Sciatic nerve (tissue), 2 donors: ENCODE measurements at places on chromosomes 16 and 17. TPM values are rescaled to one million over a fixed set of nuclear protein-coding genes. Genes with fewer than 3 reads are reported as not detected.

The TPSAB1 gene
- total RNA-seq = 11.5 TPM

GRCh38 chr17:3012926-3013581, 50.4 kb downstream of the OR1D5 start:
- DNase-seq = peak; percentile 83

- no peak for DNase-seq
Measured at GRCh38 chr16:22397464-22397863, 23.0 kb upstream of the CDR2 start.

- no peak for DNase-seq
Measured at GRCh38 chr16:29111421-29111820, 126.6 kb downstream of the LAT start.

DNA sequence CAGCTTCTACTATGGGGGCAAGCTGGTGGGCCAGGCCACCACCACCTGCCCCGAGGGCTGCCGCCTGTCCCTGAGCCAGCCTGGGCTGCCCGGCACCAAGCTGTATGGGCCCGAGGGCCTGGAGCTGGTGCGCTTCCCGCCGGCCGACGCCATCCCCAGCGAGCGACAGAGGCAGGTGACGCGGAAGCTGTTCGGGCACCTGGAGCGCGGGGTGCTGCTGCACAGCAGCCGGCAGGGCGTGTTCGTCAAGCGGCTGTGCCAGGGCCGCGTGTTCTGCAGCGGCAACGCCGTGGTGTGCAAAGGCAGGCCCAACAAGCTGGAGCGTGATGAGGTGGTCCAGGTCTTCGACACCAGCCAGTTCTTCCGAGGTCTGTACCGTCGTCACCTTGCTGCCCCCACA, 19.5 kb downstream of the IRF8 start:
- no peak for DNase-seq

- no peak for DNase-seq
Measured at GRCh38 chr17:59512844-59513385, 52.5 kb upstream of the DHX40 start.

DNA sequence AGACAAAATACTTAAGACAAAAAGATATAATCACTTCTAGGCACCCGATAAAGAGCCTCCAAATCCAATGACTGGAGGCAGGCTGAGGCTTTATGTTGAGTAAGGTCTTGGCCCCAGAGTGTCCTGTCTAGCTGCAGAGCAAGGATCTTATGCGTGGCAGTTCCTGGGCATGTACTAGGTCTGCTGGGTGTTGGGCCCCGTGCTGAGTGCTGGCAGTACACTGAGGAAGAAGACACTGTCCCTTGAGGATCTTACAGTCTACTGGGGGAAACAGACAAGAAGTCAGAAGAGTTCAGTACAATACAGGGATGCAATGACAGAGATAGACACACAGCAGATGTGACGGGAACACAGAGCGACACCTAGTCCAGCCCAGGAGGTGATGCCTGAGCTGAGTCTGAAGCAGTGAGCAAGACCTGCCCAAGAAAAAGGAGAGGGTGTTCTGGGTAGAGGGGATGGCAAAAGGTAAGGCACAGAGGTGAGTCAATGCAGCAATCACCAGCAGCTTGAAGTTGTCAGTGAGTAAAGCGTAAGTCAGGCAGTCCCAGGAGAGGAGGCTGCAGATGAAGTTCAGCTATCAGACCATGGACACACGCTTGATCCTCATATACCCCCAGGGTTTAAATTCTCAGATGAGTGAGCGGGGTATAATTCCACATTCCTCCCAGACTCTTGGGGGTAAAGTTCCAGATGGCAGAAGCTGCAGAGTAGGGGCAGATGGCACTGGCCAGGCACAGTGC, 18.1 kb downstream of the MAP3K14 start:
- no peak for DNase-seq

DNA sequence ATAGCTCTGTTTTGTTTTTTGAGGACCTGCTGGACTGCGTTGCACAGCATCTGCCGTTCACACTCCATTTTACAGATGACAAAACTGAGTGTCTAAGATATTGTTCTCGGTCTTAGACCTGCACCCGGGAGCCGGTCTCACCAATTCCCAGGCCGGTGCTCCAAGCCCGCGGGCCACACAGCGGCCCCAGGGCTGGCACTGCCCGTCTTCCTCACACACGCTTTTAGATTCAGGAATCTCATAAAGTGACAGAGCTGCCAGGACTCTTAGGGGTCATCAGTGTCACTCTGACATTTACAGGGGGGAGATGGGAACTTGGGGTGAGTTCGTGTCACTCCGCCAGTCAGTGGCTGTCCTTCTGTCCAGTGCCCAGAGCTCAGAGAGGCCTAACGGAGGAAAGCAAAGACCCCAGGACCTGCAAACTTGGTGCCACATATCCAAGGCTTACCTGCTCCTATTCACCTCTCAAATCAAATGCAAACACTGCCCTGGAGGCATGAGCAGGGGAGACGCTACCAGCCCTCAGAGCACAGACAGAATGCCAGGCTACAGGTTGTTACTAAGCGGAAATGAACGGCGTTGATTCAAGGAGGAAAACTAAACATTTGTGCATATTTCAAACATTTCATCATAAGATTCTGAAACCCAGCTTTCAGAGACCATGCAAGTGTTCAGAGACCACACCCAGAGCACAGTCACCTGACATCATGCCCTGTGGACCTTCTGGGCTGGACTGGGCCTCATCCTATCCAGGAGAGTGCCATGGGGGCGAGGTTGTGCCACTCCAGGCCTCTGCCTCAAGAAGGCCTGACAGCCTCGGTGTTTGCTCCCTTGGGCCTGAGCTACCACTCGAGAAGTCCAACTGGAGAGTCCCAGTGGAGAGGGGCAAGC, 29.5 kb downstream of the TNFRSF13B start:
- DNase-seq = peak; percentile 45

DNA sequence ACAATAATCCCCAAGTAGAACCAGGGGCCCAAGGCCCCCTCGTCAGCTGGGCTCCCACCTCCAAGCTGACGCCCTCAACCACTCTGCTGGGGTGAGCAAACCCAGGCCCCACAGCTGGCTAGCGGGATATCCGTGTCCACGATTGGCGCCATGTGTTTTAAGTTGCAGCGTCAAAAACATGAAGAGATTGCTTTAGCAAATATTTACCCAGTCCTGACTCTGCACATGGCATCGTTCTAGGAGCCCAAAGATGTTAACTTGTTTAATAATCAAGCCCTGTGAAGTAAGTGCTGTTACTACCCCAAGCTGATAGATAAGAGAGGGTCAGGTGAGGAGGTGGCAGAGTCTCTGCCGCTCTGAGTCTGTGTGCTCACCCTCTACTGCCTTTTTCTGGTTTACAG, 344 bp upstream of the SEPTIN12 start:
- no peak for DNase-seq

The DDX52 gene
- total RNA-seq = 17.5 TPM

DNA sequence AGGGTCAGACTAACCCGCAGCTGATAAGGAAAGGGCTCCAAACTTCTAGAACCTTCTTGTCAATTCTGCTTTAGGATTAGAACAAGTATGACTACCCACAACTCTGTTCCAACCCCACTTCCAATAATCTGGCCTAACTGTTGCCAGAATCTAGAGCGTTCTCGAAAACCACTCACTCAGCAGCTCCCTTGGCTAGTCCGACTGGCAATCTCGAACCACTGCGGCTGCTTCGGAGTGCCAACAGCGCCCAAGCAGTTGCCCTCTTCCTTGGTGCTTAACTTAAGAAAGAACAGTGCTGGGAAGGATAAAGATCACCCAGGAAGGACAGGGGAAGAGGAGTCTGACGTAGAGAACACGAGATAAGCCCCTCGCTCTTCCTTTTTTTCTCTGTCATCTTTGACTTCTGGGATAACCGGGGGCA, 818 bp downstream of the DNAJC7 start:
- no peak for DNase-seq

GRCh38 chr17:33868899-33869298, 386.2 kb upstream of the CCL2 start:
- no peak for DNase-seq

DNA sequence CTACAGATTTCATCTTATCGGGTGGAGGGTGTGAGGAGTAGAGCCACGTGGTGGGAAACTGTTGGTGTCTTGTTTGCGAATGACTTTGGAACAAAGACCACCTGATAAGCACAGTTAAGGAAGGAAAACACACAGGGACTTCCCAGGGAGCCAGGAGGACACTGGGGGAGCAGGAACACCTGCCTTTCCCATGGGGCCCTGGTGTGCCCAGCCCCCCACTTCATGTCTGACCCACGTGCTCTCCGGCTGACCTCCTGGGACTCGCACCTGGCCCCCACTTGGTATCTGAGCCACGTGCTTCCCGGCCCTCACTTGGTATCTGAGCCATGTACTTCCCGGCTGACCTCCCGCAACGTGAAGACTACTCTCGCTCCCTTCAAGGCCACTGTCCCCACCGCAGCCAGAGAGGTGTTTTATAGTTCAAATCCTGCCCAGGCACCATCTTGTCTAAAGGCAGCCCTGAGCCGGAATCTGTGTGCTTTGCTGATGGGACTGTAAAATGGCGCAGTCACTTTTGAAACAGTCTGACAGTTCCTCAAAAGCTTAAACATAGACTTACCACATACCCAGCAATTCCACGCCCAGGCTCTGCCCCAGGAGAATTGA, 5.4 kb upstream of the CSNK1D start:
- no peak for DNase-seq

The SRCIN1 gene
- 4.5 TPM for total RNA-seq

DNA sequence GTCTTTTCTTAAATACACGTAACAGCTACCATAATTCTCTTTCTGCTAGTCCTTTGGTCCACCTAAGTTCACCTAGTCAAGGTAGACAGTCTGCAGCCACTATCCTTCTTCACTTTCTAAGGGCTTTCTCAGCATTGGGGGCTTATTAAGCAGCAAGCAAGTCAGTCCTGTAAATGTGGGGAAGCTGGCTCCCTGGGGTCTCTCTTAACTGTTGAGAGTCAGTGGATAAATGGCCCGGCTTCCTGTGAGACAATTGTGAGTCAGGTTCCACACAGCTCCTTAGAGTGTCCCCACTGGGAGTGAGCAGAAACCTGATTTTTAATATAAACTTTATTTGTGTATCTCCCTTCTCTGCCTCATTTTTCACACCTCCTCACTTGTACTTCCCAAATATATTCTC, 132.1 kb downstream of the CDH13 start:
- DNase-seq = no peak

The MRC2 gene
- total RNA-seq = 111 TPM

The TUBB3 gene
- 2.0 TPM for total RNA-seq

GRCh38 chr17:79100405-79100804, 25.8 kb downstream of the ENGASE start:
- no peak for DNase-seq

DNA sequence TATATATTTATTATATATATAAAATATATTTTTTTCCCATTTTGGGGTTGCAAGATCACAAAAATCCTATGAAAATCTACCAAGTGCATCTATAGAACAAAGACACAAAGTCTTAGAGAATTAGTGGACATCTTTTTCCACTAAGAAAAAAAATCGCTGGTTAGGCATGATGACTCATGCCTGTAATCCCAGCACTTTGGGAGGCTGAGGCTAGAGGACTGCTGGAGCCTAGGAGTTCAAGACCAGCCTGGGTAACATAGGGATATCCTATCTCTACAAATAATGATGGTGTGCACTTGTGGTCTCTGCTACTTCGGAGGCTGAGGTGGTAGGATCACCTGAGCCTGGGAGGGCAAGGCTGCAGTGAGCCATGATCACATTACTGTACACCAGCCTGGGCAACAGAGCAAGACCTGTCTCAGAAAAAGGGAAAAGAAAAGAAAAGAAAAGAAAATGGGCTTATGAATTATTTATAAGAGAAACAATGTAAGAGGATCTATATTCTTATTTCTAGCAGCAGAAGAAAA, 185.1 kb upstream of the PSMD7 start:
- no peak for DNase-seq

DNA sequence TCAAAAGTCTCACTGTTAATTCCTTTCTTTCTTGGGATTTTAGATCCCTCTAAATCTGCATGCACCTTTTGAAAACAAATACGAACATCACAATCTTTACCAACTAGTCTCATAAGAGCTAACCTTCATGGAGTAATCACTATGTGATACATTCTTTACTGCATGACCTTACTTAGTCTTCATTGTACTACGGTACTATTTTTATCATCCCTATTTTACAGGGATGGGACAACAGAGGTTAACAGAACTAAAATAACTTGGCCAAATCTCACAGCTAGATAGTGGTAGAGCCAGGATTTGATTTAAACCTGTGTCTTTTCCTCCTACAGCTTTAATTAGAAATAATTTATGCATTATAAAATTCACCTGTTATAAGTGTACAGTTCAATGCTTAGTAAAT, 32.9 kb upstream of the TAOK1 start:
- no peak for DNase-seq

DNA sequence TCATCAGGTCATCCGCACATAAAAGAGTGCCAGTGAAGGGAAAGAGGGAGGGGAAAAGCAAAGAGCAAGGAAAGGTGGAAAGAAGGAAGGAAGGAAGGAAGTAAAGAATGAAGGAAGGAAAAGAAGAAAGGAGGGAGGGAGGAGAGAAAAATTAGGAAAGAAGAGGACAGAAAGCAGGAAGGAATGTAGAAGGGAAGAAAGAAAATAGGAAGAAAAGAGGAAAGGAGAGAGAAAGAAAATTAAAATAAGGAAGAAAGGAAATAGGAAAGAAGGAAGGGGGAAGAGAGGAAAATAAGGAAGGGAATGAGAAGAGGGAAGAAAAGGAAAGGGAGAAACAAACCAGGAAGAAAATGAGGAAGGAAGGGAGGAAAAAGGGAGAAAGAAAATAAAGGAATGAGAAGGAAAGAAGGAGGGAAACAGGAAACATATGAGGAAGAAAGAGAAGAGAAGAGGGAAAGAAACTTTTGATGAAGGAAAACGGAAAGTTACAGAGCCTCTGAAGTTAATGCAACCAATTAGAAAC, 212.6 kb downstream of the XYLT1 start:
- no peak for DNase-seq

- DNase-seq = no peak
Measured at GRCh38 chr16:1762879-1763520, 8.3 kb downstream of the NME3 start.

DNA sequence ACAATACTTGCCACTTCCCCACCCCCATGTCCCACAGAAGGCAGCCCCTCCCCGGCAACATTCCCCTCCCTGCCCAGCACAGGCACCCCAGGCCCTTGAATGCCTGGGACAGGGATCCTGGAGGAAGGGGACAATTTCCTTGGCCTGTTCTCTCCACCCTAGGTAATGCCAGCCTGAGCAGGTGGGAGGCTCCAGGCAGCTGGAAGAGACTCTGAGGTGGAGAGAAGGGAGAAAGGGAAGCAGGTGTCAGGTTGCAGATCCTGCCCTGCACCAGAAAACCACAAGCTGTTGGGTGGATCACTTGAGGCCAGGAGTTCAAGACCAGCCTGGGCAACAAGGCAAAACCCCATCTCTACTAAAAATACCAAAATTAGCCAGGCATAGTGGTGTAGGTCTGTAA, 8.9 kb downstream of the MPP2 start:
- no peak for DNase-seq

The KCTD19 gene
- 0.53 TPM for total RNA-seq

The GFOD2 gene
- total RNA-seq = 16.8 TPM

- no peak for DNase-seq
Measured at GRCh38 chr17:62216847-62217246, 151.8 kb upstream of the MED13 start.
